ENCODE measurements at places on chromosomes 7 and 10.

DNA sequence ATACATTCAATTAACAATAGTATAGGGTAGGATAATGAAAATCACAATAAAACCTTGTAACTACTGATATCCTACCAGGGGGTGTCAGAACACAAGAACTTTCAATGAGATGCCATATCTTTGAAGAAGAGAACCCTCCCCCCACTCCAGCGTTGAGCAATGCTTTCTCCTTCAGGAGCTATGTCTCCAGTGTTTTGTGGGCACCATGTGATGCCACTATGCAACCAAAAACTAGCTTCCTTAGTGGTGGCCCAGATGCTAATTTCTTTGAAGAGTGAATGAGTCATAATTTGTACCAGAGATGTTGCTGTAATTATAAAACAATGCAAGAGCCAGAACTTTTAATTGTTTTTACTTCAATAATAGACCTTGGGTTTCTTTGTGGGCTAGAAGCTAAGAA is 76.0 kb upstream of the ADO start:
- no peak for DNase-seq

- no peak for DNase-seq
These were observed 536.3 kb downstream of the KCNMA1 start for GRCh38 chr10:77101341-77101740.

DNA sequence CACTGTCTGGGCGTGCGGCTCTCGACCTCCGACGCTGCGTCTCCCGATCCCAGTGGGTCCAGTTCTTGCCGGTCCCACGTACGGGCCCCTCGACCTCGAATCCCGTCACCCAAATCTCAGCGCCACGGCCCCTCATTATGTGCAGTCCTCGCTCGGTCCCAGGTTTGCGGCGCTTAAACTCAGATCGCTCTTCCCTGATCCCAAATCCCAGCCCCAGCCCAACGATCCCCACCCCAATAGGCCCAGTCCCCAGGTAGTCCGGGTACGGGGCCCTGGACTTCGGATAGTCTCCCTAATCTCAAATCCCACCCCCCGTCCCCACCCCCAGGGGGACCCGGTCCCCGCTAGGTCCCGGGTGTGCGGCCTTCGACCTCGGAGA is 666 bp downstream of the HNRNPF start:
- DNase-seq = peak; percentile 29

- no peak for DNase-seq
These were observed 575.6 kb downstream of the ARL4A start for GRCh38 chr7:13262929-13263530.

- no peak for DNase-seq
These were observed 50.9 kb upstream of the PDLIM1 start for GRCh38 chr10:95341716-95342130.

DNA sequence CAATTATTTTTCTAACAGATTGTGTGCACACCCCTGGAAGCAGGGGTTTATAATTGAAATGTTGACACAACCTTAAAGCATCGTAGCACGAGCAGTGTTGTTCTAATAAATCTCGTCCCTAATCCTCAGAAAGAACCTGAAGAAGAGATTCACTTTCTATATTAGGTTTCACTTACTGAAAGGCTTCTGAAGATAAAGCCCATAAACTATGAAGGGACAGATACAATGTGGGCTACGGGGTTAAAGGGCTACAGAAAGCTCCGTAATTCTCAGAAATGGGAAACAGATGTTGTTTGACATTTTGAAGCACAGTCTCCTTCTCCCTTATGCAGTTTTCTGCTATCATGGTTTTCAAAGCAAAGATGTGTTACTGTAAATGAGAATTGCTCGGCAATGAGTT is 479.6 kb downstream of the GATA3 start:
- no peak for DNase-seq

DNA sequence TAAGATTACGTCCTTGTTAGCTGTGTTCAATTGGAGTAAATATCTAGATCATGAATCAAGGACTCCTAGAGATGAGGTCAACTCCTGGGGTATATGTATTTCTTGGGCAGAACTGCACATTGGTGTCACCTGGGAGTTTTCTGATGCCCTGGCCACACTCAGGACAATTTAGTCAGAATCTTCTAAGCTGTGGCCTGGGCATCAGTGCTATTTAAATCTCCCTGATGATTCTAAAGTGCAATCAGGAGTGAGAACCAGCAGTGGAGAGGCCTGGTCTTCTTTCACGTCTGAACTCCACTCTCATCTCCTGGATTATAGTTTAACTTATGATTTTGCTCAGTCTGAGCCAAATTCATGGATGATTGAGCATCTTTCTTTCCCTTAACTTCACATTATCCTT is 218.0 kb downstream of the BMPER start:
- DNase-seq = no peak

DNA sequence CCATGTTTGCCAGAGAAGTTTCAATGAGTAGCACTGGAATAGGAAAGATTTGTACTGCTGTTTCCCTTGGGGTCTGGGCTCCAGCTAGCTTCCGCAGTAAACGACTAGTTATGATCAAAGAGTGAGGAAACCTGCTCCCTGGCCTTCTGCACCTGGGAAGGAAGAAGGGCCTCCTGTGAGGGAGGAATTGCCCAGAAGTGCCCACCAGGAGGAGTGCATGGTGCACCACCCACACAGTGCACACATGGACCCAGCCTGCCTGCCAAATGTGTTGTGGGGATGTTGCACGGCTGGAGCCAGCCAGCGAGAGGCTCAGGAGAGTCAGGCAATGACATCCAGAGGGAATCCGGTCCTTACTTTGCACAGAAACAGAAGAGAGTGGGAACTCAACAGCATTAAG is 27.0 kb upstream of the FAM107B start:
- DNase-seq = no peak

- no peak for DNase-seq
These were observed 6.3 kb downstream of the NAT16 start for GRCh38 chr7:101173752-101174244.

- no peak for DNase-seq
These were observed 150.4 kb downstream of the SKAP2 start for GRCh38 chr7:26714006-26714405.

DNA sequence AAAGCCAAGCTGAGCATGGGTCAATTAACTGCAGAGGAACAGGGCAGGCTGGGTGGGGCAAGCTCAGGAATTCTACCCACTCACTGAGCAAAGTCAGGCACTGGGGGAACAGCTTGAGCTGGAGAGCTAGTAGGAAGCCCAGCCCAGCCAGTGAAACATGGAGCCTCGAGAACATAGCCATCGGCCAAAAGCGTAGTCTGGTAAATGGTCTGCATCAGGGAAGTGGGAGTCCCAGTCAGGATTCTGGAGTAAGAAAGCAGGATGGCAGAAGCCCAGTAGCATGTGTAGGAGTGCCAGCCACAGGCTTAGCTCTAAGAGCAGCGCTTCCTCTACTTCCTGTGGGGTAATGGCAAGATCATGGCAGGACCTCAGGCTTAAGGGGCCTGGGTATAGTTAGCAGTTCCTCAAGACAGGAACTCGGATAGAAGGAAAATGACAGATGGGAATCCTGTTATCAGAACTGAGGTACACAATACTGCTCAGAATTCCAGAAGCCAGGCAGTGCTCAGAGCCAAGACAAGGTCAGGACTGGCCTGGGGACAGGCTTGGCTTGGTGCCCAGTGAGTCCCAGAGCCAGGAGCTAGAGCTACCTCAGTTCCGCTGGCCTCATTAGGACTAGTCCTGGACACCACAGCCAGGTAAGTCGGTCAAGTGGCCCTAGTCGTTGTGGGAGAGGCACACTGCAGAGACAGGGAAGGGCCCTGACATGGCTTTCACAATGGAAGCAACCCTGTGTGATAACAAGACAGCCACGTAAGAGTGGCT is 65.4 kb upstream of the MXI1 start:
- DNase-seq = no peak

DNA sequence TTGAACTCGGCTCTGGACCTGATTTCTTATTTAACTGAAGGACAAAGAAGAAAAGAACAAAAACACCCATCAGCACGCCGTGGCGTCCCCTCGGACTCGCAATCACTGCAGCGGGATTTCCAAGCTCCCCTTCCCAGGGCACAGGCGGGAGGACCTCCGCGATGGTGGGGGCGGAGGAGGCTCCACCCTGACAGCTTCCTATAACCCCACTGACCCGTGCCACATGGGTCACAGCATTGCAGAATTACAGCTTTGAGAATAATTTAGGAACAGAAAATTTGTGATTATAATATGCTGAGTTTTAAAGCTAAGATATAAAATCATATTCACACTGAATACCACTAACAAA is 129.7 kb upstream of the SEC61G start:
- no peak for DNase-seq

DNA sequence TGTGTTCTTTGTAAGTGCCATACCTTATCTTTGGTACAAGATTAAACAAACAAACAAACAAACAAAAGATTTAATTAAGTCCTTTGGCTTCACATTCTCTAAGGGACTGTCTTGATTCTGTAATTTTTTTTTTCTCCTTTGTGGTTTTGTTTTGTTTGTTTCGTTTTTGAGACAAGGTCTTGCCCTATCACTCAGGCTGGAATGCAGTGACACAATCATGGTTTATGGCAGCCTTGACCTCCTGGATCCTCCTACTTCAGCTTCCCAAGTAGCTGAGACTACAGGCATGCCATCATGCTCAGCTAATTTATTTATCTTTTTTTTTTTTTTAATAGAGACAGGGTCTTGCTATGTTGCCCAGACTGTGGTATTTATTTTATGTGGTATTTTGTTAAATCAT is 165.8 kb downstream of the LRRC4 start:
- no peak for DNase-seq

GRCh38 chr10:86346799-86347665 is 19.6 kb downstream of the GRID1 start:
- DNase-seq = no peak

- DNase-seq = no peak
These were observed 4.6 kb downstream of the SPAM1 start for GRCh38 chr7:123929655-123930054.

GRCh38 chr7:106729720-106730385 is 68.9 kb upstream of the CCDC71L start:
- DNase-seq = no peak

- DNase-seq = no peak
These were observed 568.7 kb downstream of the ETV1 start for GRCh38 chr7:13420726-13421125.

DNA sequence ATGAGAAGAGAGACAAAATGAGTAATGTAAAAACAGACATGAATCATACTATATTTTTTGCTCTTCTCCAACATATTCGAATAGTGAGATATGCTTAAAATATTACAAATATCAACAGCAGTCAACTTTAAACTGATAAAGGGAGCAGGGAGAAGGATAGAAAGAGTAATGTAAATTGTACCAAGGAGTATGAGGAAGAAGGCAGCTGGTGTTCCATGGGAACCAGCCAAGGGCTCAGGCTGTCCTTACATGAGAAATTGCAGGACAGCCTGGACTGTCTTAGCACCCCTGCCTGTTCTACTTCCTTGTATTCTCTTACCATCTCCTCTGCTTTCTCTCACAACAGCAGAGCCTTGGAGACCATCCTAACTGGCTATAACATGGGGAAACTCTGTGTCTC is 128.7 kb downstream of the TSPAN12 start:
- DNase-seq = no peak

All from tibial artery (tissue), 4 donors.